Activated CD8-positive, alpha-beta memory T cell treated with anti-CD3 and anti-CD28 coated beads for 4 hours (primary cell): ENCODE measurements at places on chromosomes 11 and 22.

- no peak for DNase-seq
These were observed 131.1 kb downstream of the RASSF10 start for GRCh38 chr11:13140028-13140870.

DNA sequence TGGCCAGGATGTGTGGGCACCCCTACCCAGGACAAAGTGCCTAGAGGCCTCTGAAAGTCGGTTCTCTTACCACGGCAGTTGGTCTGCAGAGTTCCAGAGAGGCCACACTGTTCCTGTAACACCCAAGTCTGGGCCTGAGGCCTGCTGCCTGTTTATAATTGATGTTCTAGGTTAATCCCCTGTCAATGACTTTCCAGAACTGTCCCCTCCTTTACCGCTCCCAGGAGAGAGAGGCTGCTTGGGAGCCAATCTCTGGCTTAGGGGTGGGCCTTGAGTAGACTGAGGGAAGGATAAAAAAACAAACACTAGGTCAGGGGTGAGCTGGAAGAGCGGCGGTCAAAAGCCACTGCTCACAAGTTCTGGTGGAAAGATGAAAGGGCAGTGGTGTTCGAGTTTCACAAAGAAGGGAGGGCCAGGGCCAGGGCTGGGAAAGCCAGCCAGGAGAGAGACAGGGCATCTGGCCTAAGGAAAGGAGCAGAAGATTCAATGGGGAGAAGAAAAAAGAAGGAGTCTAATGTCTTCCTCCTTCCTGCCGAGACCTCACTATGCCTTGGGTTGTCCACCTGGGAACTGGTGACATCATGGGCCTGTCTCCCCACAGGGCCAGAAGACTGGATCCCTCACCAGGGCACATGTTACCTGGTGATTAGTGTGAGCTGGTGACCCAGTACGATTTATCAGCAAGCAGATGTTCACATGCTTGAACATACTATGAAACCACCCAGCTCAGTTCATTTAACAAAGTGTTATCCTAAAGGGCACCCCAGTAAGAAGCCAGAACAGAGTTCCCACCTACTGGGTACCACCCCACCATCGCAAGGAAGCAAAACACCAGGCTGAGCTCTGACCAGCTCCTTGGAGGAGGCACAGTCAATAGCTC, 50.2 kb downstream of the PC start:
- DNase-seq = no peak

DNA sequence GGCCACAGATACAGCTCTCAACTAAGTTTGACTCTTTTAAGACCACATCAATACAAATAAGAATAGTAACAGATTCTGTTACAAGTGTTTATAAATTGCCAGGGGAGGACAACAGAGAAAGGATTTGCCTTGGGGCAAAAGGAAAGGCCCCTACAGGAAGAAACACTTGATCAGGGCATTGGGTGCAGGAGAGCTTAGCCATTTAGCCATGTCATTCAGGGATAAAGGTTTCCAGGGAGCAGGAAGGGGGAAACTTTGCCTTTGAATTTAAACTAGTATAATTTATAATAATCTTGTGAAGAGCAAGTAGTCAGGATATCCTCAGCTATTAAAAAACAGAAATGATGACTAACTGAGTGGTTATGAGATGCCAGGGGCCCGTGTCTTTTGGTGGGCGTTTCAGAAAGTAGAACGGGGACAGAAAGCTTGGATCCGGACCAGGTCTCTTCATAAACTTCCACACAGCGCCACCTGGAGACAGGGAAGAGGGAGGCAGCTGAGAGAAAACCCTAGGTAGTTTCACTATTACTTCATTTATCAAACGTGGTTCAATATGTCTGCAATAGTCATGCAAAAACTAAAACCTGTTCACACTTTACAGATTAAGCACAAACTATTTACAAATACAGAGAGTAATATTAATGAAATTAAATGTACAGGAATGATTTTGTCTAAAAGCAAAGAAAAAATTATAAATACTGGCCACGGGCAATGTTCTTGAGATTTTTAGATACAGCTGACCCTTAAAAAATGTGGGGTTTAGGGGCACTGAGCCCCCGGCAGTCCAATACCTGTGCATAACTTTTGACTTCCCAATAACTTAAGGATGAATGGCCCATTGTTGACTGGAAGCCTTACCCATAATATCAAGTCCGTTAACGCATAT, 11.0 kb upstream of the SLC5A4 start:
- DNase-seq = peak; percentile 47

- DNase-seq = no peak
These were observed 3.5 kb upstream of the ASRGL1 start for GRCh38 chr11:62333768-62334167.

DNA sequence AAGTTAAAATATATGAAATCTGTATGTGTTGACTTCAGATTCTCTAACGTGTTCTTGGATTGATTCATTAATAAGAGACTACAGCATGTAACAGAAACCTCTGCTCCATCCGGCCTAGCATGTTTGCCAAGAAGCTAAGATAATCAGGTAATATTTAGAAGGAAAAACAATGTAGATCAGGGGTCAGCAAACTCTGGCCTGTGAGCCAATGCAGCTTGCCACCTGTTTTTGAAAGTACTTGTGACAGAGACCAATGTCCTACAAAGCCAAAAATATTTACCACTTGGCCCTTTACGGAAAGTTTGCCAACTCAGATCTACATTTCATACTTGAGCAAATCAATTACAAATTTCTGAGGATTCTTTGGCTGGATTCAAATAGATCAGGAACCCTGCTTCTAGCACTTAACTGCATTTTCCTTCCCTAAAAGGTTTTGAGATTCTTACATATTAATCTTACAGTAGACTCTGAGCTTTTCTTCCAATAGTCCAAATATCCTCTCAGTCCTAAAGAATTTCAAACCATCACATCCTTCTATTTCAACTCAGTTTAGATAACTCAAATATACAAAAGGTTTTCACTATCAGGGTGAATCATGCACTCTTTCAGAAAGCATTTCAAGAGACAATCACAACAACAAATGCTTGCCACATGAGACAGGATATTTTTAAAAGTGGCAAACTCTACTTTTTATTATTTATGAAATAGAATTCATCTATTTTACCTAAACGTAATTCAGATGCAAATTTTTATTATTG, 29.5 kb downstream of the APOL5 start:
- DNase-seq = no peak

GRCh38 chr11:126231725-126232459, 20.3 kb downstream of the FAM118B start:
- DNase-seq = no peak
